ENCODE measurements at places on chromosomes 5 and 9.

DNA sequence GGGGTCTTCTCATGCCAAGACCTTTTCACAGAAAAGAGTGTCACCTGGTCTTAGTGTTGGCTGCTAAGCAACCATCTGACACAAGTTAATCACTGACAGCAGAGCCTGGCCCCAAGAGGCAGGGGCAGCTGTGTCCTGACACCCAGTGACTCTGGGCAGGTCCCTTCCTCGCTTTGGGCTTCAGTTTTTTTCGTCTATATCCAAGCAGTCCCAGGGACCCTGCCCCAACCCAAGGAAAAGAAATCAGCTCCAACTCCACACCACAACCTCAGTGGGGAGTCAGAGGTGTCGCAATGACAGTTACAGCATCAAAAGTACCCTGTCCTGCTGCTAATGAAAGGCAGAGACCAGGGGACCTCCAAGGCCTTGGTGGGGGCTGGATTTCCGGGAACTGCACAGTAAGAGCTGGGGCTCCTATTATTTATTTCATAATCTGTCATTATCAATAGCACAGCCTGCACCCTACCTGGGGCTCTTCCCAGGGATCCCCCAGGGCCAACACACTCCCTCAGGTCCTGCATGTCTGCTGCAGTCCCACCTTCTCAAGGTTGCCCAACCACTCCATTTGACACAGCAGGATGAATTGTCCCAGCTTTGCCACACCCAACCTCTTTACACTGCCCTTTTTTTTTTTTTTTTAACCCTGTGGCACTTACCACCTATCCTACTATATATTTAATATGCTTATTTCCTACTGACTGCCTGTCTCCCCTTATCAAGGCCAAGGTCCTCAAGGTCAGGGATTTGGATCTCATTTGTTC, 9.4 kb downstream of the ANKS6 start:
- no peak for DNase-seq

- no peak for DNase-seq
Observed at GRCh38 chr5:33964132-33964700, 20.3 kb downstream of the SLC45A2 start.

DNA sequence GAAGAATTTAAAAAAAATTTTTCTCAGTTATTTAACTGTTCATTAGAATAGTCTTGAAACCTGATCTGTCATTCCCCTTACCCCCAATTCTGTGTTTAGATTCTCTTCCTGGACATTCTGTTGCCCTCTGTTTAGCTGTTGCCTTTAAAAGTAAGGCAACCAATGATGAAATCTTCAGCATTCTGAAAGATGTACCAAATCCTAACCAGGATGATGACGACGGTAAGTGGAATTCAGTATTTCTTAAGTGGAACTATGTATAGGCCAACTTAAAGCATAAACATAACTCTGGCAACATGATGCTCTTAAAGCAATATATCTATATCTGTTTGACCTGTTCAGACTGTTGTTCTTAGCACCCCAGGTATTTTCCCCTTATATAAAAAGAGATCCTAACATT, 27.2 kb downstream of the NCBP1 start:
- no peak for DNase-seq

- no peak for DNase-seq
Observed at GRCh38 chr9:107190936-107191290, 92.2 kb upstream of the RAD23B start.

GRCh38 chr5:1873243-1873959, 9.3 kb downstream of the IRX4 start:
- no peak for DNase-seq

DNA sequence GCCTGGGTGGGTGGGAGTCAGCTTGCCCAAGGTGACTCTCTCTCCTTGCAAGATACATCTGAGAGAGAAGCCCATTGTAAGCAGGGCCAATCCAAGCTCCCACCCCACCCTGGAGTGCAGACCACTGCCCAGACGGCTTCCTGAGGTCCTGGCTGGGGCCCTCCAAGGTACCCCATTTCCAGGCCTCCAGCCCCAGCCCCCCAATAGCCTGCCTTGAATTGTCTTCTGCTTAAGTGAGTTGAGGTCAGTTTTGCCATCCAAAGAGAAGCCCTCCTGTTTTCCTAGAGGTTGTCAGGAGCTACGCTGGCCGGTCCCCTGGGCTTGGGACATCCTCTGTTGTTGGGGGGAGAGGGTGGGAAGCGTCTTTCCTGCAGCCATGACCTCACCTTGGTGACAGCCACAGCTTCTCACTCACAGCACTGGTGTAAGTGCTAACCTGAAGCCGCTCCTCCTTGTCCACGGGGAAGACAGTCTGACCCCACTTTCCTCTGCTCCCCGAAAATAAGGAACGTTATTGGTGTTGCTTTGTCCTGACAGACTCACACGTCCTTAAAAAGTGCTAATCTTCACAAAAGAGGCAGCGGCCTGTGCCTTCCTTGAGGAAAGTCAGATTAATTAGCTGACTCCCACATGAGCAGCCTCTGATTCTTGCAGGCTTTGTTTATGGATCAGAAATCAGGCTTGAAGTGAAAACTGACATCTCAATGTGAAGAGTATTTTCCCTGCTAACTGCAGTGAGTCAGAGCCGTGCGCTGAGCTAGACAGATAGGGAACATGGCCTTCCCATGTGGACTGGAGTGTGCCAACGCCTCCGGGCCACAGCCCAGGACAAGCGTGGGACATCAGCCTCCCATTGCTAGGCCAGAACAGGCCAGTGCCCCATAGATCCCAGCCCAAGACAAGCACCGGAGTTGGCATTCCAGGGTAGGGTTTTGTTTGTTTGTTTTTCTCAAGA, 52.3 kb downstream of the ADAMTS2 start:
- DNase-seq, result no peak

- no peak for DNase-seq
Observed at GRCh38 chr5:122673343-122673742, 101.5 kb upstream of the SNX2 start.

GRCh38 chr5:125480911-125481310, 734.5 kb upstream of the ZNF608 start:
- DNase-seq, result no peak

GRCh38 chr9:130364619-130365322, 80.0 kb upstream of the ASS1 start:
- DNase-seq, result no peak
